Mesothelial cell of epicardium (in vitro differentiated cells): ENCODE measurements at places on chromosomes 1 and 21. TPM values are rescaled to one million over a fixed set of nuclear protein-coding genes. Genes with fewer than 3 reads are reported as not detected.
A peak's percentile ranks its signal among the peaks of the same experiment; 100 is the strongest.

GRCh38 chr21:44271558-44272283 lies 10.0 kb upstream of the DNMT3L start:
- DNase-seq, result no peak

GRCh38 chr1:111770916-111771315 lies 15.2 kb downstream of the DDX20 start:
- DNase-seq, result no peak

DNA sequence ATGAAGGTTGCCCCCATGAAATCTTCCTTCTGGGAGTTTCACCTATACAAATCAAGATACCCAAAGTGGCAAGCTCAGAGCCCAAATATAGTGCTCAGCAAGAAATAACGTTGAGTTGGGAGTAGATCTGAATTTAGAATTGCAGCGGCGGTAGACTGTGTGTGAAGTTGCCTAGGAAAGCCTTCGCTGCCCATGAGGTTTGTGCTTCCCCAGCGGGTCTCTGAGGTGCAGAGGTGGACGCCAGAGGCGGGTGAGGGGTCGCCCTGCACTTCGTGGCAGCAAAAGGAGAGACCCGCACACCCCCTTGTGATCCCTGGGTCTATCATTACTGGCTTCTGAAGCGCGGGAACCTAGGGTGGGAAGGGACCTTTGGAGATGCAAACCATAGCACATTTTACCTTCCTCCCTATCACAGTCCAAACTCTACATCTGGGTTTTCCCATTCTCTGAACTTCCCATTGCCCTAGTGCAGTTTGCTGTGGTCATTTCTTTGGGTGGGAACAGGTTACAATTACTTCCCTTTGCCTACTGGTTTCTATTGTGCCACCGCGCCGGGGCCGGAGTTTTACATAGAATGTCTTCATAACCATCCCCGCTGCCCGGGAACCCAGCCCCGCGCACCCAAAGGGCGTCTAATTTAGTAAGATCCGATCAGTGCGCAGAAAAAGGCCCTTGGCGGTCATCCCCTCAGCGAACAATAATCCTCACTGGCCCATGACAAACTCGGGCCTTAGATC lies 5.2 kb downstream of the TBX15 start:
- no peak for DNase-seq

DNA sequence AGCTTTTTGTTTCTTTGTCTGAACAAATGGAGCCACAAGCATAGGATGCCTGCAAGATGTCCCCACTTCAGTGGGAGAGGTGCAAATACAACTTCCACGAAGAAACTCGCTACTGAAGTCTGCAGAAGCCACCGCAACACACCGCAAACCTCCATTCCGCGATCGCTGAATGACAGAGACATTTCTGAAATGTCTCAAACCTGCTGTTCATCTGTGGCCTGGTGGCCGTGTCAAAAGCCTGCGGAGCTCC lies 1.0 kb downstream of the TP53BP2 start:
- DNase-seq, result no peak

GRCh38 chr1:112772781-112773180 lies 57.6 kb upstream of the PPM1J start:
- DNase-seq, result no peak

- no peak for DNase-seq
These were observed 67.3 kb downstream of the URB2 start for GRCh38 chr1:229693129-229693900.

DNA sequence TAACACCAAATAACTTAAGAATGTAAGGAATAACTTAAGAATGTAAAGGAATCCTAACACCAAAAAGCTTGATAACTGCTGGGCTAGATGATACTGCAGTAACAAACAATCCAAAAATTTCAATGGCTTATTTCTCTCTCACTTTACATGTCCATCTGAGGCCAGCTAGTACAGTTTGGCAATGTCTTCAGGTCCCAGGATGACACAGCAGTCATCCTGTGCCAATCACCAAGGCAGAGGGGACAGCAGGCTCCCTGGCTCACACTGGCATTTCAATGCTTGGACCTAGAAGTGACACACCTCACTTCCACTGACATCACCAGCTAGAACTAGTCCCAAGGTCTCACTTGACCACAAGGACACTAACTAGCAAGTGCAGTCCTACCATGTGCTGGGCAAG lies 15.3 kb downstream of the DNAJC11 start:
- no peak for DNase-seq

DNA sequence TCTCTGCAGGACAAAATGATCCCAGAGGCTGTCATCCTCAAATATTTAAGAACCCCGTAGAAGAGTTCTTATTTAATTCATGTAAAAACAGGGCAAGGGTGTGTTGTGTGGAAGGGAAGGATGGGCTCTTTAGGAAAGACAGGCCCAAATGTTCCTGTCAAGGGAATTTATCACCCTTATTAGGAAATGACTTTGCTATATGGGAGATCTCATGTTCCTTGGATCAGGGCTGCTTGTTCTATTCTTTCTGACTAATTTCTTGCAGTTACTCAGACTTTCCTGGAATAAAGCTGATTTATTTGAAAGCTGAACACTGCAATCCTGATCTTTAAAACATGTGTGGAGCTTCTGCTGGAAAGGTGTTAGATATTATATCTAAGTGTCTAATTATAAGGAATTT lies 72.8 kb downstream of the SELENOF start:
- DNase-seq, result no peak

DNA sequence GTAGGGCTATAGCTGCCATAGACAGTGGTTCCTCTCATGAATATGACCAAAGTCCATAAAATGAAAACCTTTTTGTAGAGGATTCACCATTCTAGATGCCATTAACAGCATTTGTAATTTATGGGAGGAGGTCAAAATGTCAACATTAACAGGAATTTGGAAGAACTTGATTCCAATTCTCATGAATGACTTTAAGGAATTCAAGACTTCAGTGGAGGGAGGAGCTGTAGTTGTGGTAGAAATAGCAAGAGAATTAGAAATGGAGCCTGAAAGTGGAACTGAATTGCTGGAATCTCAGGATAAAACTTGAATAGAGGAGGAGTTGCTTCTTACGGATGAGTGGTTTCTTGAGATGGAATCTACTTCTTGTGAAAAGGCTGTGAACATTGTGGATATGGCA lies 65.4 kb upstream of the ESRRG start:
- no peak for DNase-seq

DNA sequence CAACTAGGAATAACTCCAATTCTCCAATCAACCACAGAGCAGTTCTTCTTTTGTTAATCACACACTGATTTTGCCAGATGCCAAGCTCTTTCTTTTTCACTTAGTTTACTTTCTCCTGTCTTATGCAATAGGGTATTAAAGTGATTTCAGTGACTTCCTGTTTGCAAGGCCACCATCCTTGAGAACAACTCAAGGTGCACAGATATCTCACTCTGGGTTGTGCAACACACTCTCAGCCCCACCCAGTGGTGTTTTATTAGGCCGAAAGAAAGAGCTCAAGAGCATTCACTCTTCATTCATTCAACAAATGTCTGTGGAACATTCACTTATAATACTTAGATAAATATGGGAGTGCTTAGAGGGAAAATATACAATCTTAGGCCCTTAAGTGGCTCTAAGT lies 352.5 kb downstream of the ZNF326 start:
- no peak for DNase-seq

GRCh38 chr1:91784191-91784590 lies 101.8 kb downstream of the TGFBR3 start:
- DNase-seq, result no peak

GRCh38 chr1:9721606-9722377 lies 70.3 kb downstream of the PIK3CD start:
- DNase-seq, result peak; percentile 68

GRCh38 chr1:235317168-235317567 lies 10.8 kb downstream of the ARID4B start:
- no peak for DNase-seq

- no peak for DNase-seq
These were observed 643.5 kb downstream of the AJAP1 start for GRCh38 chr1:5297886-5298239.

- DNase-seq, result no peak
These were observed 88.8 kb downstream of the TGFBR3 start for GRCh38 chr1:91797164-91797563.

- DNase-seq, result no peak
These were observed 13.7 kb downstream of the RHEX start for GRCh38 chr1:206066479-206067171.

GRCh38 chr1:154663471-154664060 lies 55.6 kb upstream of the ADAR start:
- DNase-seq, result no peak

PTPN14 gene
- total RNA-seq, result 71.8 to 75.8 TPM (median 74.9 TPM) in 3 replicates

KRTAP13-2 gene
- not detected in 3 replicates for total RNA-seq

CFHR3 gene
- 0.38 to 0.93 TPM (median 0.42 TPM) in 3 replicates for total RNA-seq

KRTCAP2 gene
- 120 to 143 TPM (median 123 TPM) in 3 replicates for total RNA-seq
